Effector memory CD4-positive, alpha-beta T cell (primary cell): ENCODE measurements at places on chromosomes 2 and 18.

DNA sequence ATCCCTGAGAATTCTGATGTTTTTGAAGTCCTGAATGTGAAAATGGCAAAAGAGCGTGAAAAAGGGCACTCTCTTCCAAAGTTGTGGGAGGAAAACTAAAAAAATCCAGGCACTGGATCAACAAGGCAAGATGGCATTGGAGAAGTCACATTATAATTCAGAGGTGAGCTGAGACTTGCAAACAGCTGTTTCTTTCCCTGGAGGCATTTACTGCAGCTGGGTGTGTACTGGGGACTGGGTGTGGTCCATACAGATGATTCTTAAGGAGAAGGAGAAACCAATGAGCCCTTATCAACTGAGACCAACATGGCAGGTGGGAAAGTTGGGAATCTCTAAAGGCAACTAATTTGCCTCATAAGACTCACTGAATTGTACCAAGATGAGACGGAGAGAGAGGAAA, 313.9 kb downstream of the TRIB2 start:
- DNase-seq: no peak

- DNase-seq: no peak
Observed at GRCh38 chr2:120020554-120020953, 7.7 kb downstream of the EPB41L5 start.

- DNase-seq: no peak
Observed at GRCh38 chr2:10911291-10912075, at the start of gene KCNF1. Gene KCNF1 (plus strand): TSS chr2:10911934. CDS start chr2:10912427, 493 bp downstream.

- DNase-seq: no peak
Observed at GRCh38 chr2:222569826-222570225, 86.1 kb downstream of the FARSB start.

DNA sequence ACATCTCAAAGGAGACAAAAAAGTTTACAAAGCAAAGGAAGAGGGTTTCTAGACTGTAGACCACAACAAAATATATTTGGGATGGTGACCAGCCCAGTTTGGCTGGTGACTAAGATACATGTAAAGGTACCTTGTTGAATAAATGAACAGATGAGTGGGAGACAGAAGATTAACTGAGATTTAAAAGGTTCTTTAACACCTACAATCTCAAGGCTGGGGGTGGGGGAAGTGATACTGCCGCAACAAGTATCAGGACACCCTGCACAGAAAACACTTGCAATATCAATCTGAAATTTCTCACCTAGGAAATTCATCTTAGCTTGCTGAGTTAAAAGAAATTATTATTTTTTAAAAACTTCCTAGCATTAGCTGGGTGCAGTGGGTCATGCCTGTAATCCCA, 8.3 kb downstream of the RNF149 start:
- DNase-seq: no peak

- DNase-seq: no peak
Observed at GRCh38 chr2:75820693-75821092, 110.0 kb upstream of the GCFC2 start.

DNA sequence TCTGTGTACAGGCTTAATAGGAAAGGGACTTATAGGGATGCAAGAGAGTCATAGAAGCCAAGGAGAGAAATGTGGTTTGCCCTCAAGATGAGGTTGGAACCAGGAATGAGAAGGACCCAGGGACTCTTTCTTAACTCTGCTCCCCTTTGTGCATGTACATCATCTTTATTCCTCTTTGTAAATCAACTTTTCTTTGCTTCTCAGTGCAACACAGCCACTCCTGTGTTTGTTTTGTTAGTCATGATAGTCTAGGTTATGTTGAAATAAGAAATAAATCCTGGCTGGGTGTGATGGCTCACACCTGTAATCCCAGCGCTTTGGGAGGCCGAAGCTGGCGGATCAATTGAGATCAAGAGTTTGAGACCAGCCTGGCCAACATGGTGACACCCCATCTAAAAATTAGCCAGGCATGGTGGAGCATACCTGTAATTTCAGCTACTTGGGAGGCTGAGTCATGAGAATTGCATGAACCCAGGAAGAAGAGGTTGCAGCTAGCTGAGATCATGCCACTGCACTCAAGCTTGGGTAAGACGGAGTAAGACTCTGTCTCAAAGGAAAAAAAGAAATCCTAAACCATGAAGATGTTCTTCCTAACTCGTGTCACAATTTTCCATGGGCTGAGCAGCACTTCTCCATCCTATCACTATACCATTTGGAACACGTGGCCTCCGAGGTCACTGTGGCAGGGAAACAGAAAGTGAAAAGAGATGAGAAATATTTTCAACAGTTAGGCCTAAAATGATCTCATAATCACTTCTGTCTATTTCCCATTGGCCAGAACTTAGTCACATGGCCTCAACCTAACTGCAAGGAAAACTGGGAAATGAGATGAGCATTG, 73.0 kb upstream of the TMEM17 start:
- no peak for DNase-seq

DNA sequence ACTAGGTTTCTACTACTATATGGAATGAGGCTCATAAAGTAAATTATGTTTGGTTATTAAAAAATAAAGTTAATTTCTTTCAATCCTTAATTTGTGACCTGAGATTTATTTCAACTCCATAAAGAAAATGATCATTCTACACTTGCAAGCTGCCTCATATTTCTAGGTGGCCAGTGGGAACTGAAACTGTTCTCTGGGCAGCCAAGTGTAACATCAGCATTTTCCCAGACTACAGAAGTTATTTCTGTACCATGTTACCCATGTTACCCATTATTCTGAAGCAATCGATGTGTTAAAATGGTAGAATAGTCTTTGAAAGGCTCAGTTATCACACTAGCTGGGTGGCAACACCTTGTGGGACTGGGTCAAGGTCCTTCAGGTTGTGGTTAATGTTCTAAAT, 139.3 kb upstream of the FBXO11 start:
- no peak for DNase-seq

- DNase-seq: no peak
Observed at GRCh38 chr18:2035056-2035455, 536.2 kb downstream of the METTL4 start.

- no peak for DNase-seq
Observed at GRCh38 chr2:128641421-128642080, 322.9 kb upstream of the HS6ST1 start.

- no peak for DNase-seq
Observed at GRCh38 chr2:234994438-234995321, 42.9 kb downstream of the SH3BP4 start.

- no peak for DNase-seq
Observed at GRCh38 chr2:55025082-55025481, 25.2 kb downstream of the RTN4 start.

- no peak for DNase-seq
Observed at GRCh38 chr2:12381543-12382325, 335.0 kb upstream of the TRIB2 start.

- no peak for DNase-seq
Observed at GRCh38 chr18:77102259-77103040, 30.1 kb downstream of the MBP start.

DNA sequence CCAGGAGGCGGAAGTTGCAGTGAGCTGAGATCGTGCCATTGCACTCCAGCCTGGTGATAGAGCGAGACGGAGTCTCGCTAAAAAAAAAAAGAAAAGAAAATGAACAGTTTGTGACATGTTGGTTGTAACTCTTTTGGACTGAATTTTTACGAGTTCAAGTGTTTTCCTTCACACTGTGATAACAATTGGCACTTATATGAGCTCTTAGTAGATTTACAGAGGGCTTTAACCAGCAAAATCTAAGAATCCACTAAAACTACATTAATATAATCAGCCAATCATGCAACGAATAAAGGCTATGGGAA, 2.1 kb upstream of the GEMIN6 start:
- DNase-seq: no peak

- DNase-seq: no peak
Observed at GRCh38 chr2:54239427-54239826, 16.6 kb downstream of the TSPYL6 start.

DNA sequence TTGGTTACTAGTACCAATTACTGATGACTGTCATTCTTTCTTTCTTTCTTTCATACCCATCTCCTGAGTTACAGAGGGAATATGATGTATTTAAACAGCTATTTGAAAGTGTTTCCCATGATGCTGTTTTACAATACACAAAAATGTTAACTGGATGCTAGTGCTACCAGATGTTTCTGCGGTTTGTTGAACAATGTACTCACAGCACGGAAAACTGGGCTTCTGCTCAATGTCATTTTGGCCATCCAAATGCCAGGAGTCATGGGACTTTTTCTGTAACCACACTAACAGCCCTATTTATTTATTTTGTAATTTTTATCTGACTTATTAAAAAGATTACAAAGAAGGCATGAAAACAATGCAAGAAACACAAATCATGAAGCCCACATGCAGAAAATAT, 313.8 kb downstream of the RIT2 start:
- no peak for DNase-seq

- no peak for DNase-seq
Observed at GRCh38 chr2:66521291-66521922, 86.5 kb downstream of the MEIS1 start.

- DNase-seq: peak; percentile 8
Observed at GRCh38 chr2:33395655-33396249, 80.7 kb upstream of the RASGRP3 start.

DNA sequence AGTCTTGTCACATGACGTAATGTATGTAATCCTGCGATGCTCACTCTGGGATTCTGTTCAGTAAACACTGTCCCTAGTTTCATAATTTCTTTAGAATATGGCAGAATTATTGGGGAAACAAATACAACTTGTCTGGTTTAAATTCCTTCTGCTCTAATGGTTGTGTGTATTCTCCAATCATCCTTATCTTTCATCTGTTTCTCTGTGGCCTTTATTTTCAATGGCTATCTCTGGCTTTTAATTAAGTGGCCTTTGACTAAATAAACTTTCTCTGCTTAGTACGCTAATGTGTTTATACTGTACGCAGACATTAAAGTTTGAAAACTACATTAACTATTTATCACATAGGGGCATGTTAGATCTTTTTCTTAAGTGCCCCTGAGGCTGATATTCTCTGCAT, 40.9 kb downstream of the CDH7 start:
- no peak for DNase-seq

DNA sequence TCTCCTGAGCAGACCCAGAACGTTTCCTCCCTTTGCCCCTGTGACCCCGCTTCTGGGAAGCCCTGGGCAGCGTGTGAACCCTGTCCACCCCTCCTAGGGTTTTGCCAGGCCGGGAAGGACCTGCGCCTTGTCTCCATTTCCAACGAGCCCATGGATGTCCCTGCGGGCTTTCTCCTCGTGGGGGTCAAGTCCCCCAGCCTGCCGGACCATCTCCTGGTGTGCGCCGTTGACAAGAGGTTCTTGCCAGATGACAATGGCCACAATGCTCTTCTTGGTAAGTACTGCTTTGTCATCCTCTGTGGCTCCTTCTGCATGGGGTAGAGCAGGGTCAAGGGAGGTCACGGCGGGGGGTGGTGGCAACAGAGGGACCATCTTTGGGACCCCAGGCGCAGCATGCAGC, 32.5 kb downstream of the GREB1 start:
- no peak for DNase-seq

- no peak for DNase-seq
Observed at GRCh38 chr2:239607517-239608191, 206.8 kb upstream of the HDAC4 start.

DNA sequence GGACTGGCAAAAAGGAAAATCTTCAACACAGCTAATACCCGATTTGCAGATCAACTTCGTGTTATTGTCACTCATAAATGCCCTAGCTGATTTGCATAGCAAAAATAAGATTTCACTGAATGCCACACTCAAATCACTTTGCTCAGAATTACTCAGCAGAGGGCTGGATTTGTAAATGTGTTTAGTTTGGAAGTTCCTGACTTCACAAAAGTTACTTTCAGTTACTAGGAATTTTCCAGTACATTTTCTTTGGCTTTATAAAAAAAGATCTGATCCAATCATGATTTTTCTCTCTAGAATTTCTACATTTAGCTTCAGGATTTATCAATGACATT, 433.3 kb upstream of the ID2 start:
- DNase-seq: no peak

DNA sequence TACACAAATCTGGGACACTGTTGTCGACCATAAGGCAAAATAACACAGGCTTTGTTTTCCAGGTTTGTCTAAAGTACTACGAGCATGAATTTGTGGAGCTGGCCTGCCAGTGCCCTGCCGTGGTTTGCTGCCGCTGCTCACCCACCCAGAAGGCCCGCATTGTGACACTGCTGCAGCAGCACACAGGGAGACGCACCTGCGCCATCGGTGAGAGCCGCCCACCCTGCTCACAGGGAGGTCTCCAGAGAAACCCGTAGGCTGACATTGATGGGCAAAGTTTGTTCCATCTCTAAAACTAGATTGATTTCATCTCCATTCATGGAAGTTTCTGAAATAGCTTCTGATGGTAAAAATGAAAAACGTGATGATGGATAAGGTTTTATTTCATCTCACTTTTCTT, 50.4 kb upstream of the NFATC1 start:
- DNase-seq: no peak

GRCh38 chr2:181973171-181973783, 12.4 kb upstream of the PPP1R1C start:
- no peak for DNase-seq

DNA sequence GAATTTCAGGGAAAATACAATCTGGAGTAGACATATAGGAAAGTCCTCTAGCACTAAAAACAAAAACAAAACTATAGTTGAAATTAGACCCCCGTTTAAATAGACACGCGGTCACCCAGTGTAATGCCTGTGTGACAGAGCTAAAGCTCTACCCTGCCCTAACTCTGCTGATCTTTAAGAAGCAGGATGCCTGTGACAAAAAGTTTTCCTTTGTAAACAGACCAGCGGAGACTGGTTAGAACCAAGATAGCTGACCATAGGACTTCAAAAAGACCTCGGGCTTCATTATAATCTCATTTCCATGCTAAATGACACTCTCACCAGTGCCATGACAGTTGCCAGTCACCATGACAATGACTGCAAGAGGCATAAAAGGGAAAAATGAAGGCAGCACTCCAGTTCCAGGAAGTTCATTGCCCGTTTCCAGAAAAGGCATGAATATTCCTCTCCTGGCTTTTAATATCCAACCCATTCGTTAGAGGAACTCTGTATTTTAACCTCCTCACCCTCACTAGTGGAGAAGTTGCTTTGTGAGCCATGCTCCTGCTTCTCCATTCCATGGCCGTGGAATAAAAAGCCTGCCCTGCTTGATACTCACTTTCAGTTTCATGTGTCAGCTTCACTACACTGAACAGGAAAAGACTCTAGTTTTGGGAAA, 157.2 kb upstream of the COPS8 start:
- DNase-seq: no peak

DNA sequence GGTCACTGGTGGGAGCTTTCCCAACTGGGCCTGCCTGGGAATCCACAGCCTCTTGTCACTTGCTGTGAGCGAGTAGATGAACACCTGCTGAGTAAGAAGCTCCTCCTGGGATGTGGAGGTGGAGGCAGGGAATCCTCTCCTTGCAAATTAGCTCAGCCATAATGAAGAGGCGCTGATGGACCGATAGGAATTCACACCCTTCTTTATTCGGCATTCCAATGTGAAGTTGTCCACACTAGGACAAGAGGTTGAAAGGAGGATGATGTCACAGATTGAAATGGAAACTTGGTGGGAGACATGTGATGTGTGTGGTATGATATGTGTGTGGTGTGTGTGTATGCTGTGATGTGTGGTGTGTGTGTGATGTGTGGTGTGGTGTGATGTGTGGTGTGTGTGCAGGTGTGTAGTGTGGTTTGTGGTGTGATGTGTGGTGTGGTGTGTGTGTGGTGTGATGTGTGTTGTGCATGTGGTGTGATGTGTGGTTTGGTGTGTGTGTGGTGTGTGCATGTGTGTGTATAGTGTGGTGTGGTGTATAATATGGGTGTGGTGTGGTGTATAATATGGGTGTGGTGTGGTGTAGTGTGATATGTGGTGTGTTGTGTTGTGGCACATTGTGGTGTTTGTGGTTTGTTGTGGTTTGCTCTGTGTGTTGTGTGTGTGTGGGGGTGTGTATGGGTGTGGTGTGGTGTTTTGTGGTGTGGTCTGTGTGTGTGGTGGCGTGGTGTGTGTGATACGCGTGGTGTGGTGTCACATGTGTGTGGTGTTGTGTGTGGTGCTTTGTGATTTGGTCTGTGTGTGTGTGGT, 216.4 kb downstream of the BCL2 start:
- no peak for DNase-seq
